ENCODE measurements at places on chromosomes 1 and 21. TPM values are rescaled to one million over a fixed set of nuclear protein-coding genes. Genes with fewer than 3 reads are reported as not detected.

The TOR3A gene
- total RNA-seq, result 28.8 TPM

GRCh38 chr1:45348966-45349677, 8.9 kb upstream of the MUTYH start:
- no peak overlapping the region for H3K4me3 ChIP-seq
- H3K27me3 ChIP-seq, result no peaks in the 10 kb centered on the region
- no peak for DNase-seq
- H3K4me1 ChIP-seq, result peaks cover 8% of the 10 kb centered on the region

The CHD5 gene
- 0.61 TPM for total RNA-seq

The VHLL gene
- not detected for total RNA-seq

- H3K4me3 ChIP-seq, result peak overlapping the region; percentile 53
- peak; percentile 82 for DNase-seq
- H3K27ac ChIP-seq, result peak overlapping the region; percentile 86
- H3K27me3 ChIP-seq, result no peaks in the 10 kb centered on the region
- H3K36me3 ChIP-seq, result peaks cover 20% of the 10 kb centered on the region
Measured at GRCh38 chr21:31326522-31327242, 17.4 kb downstream of the TIAM1 start.

All from activated CD8-positive, alpha-beta T cell treated with anti-CD3 and anti-CD28 coated beads for 36 hours (primary cell).